CD4-positive, alpha-beta T cell treated with Interleukin-6 for 4 hours (primary cell): ENCODE measurements at places on chromosomes 5 and 9.

GRCh38 chr5:119795768-119796167 is 166.4 kb downstream of the FAM170A start:
- no peak for DNase-seq

DNA sequence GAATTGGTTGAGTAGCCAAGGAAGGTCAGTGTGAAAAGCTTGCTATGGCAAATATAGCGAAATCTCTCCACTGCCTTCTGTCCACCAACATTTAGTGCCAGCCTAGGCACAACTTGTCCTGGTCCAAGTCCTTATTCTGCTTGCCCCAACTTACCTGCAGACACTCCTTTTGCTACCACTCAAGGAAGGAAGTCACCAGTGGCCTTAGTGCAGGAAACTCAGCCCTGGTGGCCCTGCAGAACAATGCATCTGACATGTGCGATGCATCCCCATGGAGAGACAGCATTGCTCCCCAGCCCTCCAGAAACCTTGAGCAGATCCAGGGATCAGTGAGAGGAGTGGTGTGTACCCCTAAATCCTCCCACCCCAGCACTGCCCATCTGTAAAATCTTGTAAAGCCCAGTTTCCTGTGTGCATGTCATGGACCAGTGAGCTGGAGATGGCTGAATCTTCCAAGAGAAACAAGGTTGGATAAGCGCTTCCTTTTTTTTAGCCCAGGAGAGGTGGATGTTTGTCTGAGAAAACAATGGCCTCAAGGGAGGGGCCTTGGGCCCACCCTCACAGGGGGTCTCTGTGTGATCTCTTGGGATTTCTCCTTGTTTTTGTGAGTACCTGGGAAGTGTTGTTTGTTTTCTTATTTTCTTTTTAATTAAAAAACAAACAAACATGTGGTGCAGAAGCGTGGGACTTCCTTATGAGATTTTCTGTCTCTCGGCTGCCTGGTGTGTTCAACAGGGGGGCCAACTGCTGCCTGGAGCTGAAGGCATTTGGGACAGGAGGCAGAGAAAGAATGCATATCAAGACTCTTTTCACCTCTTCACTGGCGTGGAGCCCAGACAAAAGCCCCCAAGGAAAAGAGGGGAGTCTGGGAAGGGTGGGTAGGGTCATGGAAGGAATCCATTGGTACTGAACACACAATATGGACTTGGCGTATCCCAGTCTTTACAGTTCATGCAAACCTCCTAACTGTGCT is 3.6 kb downstream of the FOXI1 start:
- DNase-seq = no peak

- no peak for DNase-seq
These were observed 73.3 kb upstream of the TBC1D2 start for GRCh38 chr9:98328770-98329169.

DNA sequence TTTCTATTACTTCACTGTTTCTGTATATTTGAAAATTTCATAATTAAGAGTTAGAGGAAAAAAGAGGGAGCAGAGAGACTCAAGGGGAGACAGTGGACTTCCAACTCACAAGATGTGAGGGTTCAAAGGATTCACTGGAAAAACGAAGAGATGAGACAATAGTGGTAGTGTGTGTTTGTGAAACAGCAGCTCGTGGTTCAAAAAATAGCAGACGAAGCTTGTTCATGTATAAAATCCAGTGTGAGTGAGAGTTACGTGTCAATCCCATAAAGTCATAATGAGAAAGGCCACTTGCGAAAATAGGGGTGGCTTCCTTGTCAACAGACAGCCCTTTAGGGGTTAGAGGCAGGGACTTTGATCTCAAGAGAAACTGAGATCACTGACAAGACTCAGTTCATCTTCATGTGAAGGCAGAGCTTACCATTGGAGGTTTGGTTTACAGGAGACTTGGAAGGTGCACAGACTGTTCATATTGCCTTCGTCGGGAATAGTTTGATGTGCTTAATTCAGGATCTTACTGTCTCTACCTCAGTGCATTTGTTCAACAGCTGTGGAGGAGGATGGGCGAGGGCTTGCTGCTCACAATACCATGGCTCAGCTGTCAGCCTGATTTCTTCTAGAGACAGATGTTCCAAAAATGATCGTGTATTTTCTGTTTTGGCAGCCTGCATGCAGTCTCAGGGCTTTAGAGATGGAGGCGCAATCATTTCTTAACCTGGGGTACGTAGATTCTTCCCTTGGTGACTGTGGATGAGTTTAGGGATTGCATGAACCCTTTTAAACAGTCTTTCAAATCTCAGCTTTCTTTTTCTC is 105.7 kb upstream of the KLF9 start:
- no peak for DNase-seq

DNA sequence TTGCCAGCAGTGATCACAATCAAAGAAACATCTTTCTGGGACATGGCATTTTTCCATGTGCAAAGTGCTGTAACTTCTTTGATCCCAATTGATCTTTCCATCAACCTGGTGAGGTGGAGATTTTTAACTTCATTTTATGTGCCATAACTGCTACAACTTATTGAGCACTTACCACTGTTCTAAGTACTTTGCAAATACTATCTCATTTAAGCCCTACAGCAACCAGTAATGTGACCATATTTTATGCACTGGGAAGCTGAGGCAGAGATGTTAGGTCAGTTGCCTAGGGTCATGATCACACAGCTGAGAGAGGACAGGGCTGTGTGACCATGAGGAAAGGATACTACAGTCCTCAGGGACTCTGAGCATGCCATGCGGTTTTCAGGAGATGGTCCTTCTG is 17.9 kb upstream of the STRBP start:
- DNase-seq = no peak

DNA sequence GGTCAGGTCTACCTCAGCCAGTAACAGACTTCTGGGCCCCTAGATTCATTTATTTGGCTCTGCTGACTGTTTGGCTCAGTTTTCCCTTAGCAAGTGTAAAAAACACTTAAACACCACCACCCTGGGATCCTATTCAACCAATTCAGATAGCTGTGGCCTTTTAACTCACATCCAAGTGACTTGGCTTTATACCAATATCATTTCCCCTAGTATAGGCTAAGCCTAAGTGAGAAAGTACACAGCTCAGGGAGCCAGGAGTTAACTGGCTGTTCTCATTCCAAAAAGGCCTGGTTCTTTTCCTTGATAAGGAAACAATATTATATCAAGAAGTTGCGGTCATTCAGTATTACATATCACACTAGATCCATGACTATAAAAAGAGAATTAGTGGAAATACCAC is 163.5 kb downstream of the ARL15 start:
- DNase-seq = no peak

GRCh38 chr9:35705836-35706430 is 16.2 kb upstream of the TPM2 start:
- no peak for DNase-seq

DNA sequence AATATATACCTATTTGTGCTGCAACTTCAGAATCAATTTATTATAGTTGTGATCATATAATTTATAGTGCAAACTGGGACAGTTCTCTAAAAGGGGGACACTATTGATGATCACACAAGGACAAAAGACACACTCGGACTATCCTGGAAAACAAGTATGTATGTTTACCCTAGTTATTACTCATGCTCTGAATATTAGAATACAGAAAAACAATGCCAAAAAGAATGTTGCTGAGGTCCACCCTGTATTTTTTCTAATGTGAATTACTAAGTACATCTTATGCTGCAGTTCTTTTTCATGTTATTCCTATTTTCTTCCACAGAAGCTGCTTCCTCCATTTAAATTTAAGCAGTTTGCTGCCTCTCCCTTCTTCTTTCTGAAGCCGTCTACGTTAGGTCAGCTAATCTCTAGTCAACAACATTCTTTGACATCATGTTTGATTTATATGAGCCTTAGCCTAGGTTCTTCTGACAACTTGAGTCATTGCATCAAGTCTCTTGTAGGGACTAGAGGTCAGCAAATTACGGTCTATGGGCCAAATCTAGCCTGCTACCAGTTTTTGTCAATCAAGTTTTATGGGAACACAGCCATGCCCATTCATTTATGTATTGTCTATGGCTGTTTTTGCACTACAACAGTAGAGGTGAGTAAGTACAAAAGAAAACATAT is 40.1 kb upstream of the PPP3R2 start:
- DNase-seq = no peak

GRCh38 chr5:93589829-93590215 is 6.8 kb downstream of the NR2F1 start:
- no peak for DNase-seq

DNA sequence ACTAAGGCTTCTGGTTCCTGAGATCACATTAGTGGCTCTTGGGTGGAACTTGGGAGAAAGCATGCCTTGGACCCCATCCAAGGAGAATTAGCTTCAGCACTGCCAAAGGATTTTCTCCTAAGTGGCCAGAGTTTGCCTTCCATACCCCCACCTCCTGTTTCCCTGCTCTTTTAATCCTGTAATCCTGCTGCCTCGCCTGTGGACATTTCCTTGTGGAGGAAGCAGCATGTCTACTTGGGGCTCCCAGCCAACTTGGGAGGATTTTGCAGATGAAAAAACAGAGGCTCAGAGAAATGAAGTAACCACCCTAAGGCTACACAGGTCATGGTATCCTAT is 1.6 kb downstream of the ARSI start:
- no peak for DNase-seq

- no peak for DNase-seq
These were observed 1.2 kb upstream of the NIPAL4 start for GRCh38 chr5:157458835-157459234.

- DNase-seq = no peak
These were observed 87.4 kb upstream of the FER start for GRCh38 chr5:108660291-108660690.

- no peak for DNase-seq
These were observed 2.7 kb upstream of the IL12B start for GRCh38 chr5:159332800-159333544.

DNA sequence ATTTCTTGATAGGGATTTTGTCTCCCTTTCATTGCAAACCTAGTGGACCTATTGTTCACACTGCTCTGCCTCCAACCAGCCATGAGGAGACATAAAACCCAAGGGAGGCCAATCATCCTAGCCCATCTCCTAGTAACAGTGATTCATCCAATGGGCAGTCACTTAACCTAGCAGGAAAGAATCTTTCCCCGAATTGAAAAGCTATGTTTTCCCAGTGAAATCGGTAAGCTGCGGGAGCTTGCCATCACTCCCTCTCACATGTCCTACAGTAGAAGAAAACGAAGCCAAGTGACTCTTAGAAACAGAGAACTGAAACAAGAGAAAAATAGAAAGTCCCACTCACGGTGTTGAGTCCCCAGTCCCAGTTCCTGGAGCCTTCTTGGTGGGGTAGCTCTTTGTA is 123.3 kb downstream of the SUSD1 start:
- no peak for DNase-seq

DNA sequence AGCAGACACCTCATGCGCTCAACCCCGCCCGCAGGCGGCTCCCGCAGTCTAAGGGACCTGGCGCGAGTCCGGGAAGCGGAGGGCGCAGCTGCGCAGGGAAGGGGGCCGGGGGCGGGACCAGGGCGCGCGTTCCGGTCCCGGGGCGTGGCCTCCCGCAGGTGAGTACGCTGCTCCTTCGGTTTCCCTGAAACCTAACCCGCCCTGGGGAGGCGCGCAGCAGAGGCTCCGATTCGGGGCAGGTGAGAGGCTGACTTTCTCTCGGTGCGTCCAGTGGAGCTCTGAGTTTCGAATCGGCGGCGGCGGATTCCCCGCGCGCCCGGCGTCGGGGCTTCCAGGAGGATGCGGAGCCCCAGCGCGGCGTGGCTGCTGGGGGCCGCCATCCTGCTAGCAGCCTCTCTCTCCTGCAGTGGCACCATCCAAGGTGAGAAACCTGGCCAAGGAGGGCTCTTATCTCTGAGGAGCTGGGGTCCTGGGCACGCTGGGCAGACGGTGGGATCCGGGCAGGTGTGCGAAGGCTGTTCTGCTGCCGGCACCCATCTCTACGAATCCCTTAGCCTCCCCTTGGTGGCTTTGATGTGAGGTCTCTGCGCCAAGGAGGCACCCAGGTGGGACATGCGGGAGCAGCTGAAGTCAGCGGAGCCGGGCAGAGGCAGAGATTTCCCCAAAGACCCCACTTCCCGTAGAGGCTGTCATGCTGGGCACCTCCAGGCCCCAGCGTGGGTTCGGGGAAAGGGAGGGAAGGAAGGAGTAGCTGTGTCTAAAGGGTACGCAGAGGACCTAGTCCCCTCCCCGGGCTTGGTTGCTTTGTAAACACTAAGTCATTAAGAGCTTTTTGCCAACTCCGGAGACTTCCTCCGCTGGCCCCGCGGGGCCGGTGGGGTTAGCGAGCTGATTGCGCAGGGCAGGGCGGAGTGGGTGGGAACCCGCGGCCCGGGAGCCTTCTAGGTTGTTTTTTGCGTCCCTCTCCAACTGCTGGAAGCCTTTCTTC is at the start of gene F2RL1:
TSS of gene F2RL1 (plus strand) at position 187 of the 988 bp plus-strand sequence. CDS start at position 340, 153 bp downstream.
- peak; percentile 80 for DNase-seq

DNA sequence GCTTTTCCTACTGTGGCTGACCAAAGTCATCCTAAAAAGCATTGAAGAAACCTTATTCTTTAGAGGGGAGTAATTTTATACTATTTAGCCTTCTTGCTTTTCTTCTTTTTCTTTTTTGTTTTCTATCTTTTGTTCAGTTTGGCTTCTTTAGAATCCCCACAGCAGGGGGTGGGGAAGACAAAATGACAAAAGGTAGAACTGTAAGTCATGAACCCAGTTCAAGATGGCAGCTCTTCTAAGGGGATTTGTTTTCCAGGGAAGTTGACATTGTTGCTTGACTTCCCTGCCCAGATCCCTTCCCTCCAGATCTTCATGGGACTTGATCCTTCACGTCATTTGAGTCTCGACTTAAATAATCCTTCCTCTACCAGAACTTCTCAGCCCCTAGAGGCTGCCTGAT is 692.4 kb upstream of the DMAC1 start:
- no peak for DNase-seq

GRCh38 chr5:81080809-81081460 is 120.8 kb downstream of the RASGRF2 start:
- DNase-seq = no peak

DNA sequence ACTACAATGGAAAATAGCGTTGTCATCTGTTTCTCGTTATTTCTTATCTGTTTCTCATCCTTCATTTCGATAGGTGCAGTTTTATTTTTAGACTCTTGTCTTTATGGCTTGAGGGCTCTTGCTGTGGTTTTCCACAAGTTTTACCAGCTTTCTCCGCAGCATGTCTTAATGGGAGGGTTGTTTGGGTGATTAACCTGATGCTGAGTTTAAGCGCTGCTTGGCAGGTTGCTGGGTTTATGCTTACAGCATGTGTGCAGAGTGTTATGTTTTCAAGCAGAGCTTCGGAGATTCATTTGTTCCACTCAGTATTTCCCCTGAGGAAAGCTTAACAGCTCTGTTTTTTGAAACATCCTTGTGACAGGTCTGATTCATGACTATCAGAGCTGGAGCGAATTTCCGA is 154.0 kb downstream of the SLC12A2 start:
- no peak for DNase-seq

- peak; percentile 63 for DNase-seq
These were observed 1.0 kb upstream of the TPM2 start for GRCh38 chr9:35690614-35691333.
